CD4-positive, alpha-beta memory T cell (primary cell): ENCODE measurements at places on chromosomes 6 and 20.
A peak's percentile ranks its signal among the peaks of the same experiment; 100 is the strongest.

DNA sequence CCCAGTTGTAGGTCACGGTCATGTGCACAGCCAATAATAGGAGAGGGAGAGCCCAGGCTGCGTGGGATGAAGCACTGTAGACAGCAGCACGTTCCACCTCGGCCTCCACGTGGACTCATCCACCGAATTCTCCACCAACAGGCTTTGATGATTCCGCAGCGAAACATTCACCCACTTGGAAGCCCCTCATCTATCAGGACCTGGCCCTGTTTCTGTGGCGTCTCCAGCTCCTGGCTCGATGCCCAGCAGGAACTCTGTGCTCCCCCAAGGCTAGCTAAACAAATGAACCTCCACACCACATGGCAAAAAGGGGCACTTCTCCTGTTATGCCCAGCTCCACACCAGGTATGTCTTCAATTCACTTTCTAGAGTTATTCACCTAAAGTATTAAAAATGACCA lies 237.9 kb upstream of the PDE10A start:
- DNase-seq, result no peak

DNA sequence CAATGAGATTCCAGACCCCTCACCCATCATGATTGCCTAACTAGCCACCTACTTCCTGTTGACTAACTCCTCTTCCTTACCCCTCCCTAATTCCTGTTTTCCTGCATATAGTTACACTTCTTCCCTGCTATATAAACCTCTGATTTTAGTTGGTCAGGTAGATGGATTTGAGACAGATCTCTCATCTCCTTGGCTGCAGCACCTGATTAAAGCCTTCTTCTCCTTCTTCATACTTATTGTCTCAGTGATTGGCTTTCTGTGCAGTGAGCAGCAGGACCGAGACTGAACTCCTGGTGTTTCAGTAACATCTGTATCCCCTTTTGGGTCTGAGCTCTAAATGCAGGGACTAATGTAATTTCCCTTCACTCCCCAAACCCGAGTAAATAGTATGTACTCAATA lies 51.7 kb upstream of the ATXN1 start:
- no peak for DNase-seq

GRCh38 chr20:47574616-47575364 lies 73.1 kb downstream of the NCOA3 start:
- DNase-seq, result no peak

DNA sequence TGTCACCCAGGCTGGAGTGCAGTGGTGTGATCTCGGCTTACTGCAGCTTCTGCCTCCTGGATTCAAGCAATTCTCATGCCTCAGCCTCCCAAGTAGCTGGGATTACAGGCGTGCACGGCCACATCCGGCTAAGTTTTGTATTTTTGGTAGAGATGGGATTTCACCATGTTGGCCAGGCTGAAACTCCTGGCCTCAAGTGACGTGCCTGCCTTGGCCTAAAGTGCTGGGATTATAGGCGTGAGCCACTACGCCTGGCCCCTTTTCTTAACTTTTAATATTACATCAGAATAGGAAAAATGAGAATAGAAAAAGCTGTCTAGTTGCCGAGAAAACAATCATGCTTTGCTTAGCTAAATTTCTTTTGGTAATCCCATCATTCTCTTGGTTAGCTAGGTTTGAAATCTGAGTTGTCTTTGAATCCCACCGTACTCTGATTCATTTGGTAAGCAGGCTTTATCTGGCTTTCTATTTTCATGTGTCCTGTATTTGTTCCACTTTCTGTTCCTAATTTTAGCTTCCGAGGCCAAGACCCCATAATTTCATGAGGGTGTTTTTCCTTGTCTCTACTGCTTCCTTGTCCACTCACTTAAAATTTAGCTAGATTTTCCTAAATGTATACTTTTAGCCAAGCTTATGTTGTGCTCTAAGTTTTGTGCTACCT lies 83.5 kb downstream of the NCOA3 start:
- DNase-seq, result no peak

GRCh38 chr6:6591778-6592465 lies 3.4 kb downstream of the LY86 start:
- DNase-seq, result no peak

DNA sequence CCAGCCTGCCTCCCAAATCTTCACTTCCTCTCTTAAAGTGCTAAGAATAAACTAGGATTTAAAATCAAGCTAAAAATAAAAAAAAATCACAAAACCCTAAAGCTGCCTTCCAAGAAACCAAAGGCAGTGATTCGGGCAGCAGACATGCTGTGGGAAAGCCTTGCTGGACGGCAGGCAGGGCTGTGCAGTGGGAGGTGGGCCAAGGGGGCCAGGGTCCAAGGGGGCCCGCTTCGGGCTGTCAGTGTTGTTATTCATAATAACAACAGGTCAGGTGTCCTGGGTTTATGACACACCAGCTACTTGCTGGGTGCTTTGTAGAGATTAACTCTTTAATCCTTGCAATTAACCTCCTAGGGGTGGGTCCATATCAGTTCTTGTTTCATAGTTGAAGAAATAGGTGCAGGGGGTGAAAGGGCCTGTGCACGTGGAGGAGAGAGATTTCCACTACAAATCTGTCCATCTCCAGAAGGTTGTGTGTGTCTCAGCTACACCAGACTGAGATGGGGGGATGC lies 40.4 kb downstream of the CD40 start:
- no peak for DNase-seq

DNA sequence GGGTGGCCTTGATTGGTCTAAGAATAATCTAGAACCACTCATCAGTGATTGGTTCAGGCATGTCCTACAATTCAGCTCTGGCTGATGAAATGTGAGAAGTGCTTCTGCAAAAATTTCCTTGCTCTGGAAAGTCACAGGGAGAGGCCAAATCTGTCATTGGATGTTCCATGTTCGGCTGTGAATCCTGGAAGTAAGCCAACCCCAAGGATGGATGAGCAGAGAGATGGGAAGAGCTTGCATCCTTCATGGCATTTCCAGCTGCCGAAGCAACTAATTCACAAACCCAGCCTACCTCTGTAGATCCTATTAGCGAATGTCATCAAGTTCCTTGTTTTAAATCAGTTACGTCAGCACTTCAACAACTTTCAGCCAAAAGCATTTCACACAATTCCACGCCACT lies 187.2 kb upstream of the SOX4 start:
- no peak for DNase-seq

DNA sequence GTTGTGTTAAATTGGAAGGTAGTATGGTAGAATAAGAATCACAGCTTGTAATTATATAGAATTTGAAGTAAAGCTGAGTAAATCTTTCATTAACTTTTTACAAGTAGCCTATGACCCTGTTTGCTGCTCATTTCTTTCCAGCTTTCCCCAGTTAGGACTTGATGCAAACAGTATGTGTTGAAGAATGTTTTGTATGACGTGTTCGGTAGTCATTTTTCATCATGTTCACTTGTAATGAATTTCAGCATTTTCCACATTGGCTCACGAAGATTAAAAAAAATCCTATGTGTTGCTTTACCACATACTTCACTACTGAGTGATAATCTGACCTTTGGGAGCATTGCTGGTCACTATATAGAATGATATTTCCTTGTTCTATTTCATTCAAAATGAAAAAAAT lies 162.4 kb downstream of the CDKAL1 start:
- DNase-seq, result no peak

DNA sequence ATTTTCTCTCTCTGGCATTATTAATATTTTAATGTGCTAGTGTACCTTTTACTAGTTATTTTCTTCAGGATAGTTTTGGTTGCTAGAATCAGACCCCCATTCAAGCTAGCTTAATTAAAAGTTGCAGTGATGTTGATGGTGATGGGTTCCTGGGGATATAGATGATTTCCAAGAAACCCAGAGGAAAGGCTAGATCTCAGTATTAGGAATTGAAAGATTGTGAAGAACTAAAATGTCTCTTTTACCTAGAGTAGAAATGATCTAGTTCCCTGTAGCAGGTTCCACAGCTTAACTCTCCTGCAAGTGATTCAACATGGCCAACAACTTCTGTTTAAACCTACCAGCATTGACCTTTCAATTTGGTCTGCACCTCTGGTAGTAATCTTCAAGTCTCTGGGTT lies 78.6 kb downstream of the DOK5 start:
- no peak for DNase-seq

DNA sequence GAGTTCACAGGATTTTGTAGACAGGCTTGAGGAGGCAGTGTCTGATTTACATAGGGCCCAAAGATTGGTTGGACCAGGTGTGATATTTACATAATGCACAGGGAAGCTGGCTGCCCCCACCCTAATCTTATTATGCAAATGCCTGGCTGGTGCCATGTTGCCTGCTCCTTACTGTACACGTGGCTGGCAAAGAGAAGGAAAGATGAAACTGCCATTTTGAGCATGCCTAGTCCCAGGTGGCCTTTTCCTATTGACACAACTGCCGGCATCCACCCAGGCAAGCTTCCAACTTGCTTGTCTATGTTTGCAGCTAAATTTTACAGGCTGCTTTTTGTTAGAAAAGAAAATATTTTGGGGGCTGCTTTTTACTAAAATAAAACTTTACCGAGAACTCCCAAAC lies 174.6 kb downstream of the LMBRD1 start:
- DNase-seq, result no peak

DNA sequence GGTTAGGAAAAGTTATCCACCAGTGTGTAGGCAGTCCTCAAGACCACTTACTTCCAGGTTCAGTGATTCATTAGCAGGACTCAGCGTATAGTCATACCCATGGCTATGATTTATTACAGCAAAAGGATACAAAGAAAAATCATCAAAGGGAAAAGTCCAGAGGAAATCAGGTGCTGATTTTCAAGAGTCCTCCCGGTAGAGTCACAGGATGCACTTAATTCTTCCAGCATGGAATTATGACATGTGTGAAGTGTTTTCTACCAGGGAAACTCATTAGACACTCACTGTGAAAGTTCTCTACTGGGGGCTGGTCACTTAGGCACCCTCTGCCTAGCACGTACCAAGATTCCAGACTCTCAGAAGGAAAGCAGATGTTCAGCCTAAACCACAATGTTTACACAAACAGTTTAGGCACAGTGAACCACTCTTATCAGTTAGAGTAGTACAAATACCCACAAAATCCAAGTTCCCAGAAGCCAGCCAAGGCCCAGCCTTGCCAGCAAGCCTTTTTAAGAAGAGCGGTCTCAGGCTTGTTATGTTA lies 10.2 kb downstream of the WFDC3 start:
- no peak for DNase-seq

DNA sequence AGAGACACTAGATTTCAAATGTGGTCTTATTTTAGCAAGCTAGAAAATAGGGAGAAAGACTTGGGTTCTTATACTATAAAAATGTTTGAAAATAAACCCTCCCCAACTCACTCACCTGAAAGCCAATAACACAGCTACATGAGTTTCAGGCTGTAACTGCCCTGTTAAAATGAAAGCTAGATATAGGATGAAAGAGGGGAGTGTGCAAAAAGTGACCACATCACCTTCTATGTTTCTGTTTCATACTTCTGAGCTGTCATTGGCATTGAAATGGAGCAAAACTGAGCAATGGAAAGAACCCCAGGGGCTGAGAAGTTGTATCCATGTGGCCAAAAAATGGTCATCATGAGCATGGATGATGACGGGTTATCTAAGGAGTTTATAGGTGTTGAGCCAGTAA lies 148.1 kb upstream of the TENT5A start:
- DNase-seq, result no peak

GRCh38 chr6:97775012-97775411 lies 492.0 kb upstream of the MMS22L start:
- DNase-seq, result no peak

DNA sequence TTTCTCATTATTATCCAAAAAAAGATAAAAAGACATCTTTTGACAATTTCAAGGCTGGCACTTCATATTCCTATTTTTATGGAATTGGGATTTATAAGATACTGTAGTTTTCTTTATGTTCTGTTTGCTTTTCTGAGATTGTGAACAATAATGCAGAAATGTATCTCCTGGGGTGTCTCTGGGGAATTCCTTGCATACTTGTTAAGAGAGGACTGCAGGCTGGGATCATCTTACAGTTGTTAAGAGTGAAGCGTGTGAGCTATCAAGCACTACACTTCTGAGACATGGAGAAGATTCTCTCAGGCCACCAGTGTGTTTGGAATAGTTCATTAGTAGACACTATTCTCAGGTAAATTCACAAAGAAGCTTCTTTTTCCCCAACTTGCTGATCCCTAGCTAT lies 963.3 kb upstream of the GJE1 start:
- no peak for DNase-seq

DNA sequence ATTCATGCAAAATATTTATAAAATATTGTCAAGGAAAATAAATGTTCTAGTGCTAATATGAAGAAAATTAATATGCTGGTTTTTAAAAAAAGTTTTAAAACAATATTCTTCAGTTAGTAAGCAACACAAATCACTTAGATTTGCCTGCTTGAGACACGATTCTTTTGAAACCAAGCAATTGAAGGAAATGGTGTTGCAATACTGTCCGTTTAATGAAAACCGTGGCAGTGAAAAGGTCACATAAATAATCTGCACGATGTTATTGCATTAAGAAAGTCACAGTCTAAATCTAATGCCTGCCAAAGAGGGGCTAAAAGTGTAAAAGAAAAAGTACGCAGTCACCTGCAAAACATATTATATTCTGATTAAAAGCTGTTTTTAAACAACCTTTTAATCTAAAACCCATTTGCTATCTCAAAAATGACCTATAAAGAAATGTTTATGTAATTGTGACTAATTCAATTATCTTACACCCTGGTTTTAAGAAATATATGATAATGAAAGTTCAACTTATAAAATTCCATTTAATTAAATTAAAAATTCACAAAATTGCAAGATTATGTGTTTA lies 143.0 kb downstream of the GMDS start:
- no peak for DNase-seq

GRCh38 chr6:16697437-16698161 lies 63.7 kb downstream of the ATXN1 start:
- no peak for DNase-seq

GRCh38 chr6:148495029-148495428 lies 152.4 kb downstream of the SASH1 start:
- no peak for DNase-seq

- no peak for DNase-seq
Observed at GRCh38 chr6:148776321-148777308, 29.8 kb downstream of the UST start.

- no peak for DNase-seq
Observed at GRCh38 chr20:25076731-25077609, 5.0 kb downstream of the VSX1 start.

- DNase-seq, result no peak
Observed at GRCh38 chr6:161017766-161018564, 26.4 kb downstream of the MAP3K4 start.

- DNase-seq, result no peak
Observed at GRCh38 chr20:46690219-46691106, 1.2 kb upstream of the TP53RK start.

DNA sequence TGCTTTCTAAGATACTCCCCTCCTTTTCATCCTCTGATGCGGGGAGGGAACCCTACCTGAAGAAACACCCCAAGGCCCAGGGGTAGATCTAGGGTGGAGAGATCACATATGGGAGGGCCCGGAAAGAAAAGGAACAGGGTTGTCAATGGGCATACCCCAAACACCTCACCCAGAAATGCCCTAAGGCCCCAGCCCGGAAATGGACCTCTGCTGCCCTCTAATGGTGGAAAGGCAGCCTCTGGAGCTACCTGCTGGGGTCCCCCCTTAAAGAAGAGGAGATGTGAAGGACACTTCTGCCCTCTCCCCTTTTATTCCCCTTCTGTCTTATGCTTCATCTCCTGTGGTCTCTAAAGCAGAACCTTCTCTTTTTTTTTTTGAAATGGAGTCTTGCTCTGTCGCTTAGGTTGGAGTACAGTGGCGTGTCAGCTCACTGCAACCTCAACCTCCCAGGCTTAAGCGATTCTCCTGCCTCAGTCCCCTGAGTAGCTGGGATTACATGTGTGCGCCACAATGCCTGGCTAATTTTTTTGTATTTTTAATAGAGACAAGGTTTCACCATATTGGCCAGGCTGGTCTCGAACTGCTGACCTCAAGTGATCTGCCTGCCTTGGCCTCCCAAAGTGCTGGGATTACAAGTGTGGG lies 458 bp upstream of the ARMC12 start:
- peak; percentile 81 for DNase-seq

GRCh38 chr6:52331793-52332457 lies 30.0 kb upstream of the PAQR8 start:
- DNase-seq, result no peak
